ENCODE measurements at places on chromosomes 11 and 22.

- DNase-seq, result no peak
Measured at GRCh38 chr11:25816411-25816810, 515.5 kb upstream of the ANO3 start.

GRCh38 chr11:102112509-102112821, 2.2 kb downstream of the YAP1 start:
- DNase-seq, result no peak

DNA sequence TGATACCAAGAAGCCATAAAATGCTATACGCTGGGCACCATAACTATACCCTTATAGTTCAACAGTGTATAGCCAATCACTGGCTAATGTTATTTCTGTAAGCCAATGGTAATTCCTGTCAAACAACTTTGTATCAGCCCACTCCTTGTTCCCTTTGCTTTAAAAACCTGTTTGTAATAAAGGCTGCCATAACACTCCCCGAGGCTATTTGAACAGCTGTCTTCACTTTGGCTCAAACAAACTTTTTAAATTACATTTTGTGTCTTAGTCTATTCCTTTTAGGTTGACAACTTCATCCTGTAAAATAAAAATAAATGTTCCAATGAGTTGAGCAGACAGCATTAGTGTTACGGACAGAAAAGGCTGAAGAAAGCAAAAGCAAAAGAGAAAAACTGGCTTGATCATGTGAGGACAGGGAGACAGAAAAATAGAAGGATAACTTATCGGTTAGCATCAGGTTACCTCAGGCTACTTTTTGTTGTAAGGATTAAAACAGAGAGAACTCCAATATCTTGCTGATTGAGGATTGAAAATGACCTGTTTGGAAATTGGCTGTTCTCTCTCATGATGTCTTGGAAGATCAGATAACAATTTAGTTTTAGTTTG, 95.0 kb downstream of the AASDHPPT start:
- DNase-seq, result no peak

DNA sequence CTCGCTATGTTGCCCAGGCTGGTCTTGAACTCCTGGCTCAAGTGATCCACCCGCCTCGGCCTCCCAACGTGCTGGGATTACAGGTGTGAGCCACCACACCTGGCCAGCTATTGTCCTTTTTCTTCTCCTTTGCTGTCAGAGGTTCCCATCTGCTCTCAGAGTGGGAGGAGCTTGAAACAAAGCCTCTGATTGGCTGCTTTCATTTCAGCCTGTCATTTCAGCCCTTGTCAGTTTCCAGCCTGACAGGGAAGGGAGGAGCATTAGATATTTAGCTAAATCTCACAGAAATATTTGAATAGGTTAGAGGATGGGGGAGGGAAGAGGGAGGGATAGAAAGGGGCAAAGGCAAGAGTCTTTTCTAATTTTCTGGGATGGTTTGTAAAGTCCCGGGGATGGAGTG, 8.7 kb downstream of the SLC22A6 start:
- no peak for DNase-seq

GRCh38 chr11:121802542-121802941, 313.5 kb downstream of the BLID start:
- DNase-seq, result no peak

DNA sequence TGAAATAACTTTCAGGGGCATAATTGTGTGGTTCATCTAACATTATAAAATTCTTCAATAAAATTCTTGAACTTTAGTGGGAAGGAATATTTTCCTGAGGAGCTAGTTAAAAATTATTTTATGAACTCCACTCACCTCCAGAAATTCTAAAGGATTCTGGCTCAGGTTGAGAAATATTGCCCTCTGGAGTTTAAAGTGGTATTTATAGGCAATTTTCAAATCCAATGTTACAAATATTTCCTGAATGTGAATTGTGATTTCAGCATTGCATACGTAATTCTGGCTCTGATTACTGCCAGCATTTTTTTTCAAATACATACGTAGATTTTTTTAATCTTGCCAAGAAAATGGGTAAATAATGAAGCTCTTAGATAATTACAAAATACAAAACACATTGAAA, 598.2 kb upstream of the ANO3 start:
- DNase-seq, result no peak

GRCh38 chr22:44543781-44544477, 45.9 kb upstream of the RTL6 start:
- DNase-seq, result no peak

DNA sequence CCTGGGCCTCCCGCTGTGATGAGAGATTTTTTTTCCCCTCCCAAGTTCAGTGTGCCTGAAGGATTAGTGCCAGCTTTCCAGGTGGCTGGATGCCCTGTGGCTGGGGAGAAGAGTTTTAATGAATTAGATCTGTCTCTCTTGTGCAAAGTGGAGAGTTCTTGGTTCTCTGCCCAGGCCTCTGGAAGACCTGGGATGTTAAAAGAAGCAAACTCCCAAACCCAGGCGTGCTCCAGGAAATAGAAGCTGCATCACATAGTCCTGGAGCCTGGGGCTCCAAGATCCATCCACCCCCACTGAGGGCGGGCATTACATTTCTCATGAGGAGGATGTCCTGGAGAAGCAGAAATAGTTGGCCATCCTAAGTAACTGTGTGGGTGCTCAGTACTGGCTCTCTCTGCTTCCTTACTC, 30.6 kb downstream of the SDHAF2 start:
- no peak for DNase-seq

DNA sequence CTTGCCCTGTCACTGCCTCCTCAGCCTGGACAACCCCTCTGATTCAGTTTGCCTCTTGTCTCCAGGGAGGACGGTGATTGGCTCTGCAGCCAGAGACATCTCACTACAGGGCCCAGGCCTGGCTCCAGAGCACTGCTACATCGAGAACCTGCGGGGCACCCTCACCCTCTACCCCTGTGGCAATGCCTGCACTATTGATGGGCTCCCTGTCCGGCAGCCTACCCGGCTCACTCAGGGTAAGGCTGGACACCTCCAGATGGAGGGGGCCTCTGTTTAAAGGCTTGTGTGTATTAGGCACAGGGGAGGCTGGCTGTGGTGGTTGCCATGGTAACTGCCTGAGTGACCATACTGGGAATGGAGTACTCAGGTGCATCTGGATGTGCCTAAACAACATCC, 8.6 kb downstream of the PHLDB1 start:
- no peak for DNase-seq

GRCh38 chr11:8732748-8733241, 50.2 kb downstream of the RPL27A start:
- no peak for DNase-seq

DNA sequence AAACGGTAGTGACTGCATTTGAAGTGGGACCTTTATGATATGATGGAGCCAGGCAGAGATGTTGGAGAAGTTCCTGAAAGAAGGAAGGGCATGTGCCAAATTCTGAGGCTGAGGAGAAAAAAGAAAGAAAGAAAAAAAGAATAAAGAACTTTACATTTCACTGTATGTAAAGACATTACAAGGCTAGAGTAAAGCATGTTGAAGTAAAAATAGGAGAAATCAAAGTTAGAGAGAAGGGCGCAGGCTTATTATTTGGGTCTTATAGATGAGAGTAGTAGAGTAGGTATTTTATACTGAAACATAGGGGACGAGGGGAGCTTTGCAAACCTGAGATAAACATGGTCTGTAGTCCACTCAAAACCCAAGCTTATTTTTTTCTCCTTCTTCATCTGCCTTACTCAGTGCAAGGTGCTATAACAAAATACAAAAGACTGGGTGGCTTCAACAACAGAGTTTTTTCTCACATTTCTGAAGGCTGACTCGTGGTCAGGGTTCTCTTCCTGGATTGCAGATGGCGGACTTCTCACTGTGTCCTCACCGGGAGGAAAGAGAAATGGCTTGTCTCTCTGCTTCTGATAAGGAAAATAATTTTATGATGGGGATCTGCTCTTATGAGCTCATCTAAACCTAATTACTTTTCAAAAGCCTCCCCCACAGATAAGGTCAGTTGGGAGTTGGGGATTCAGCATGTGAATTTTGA, 2.7 kb downstream of the HBG1 start:
- no peak for DNase-seq

GRCh38 chr22:29798801-29799200, 31.6 kb downstream of the UQCR10 start:
- no peak for DNase-seq

- DNase-seq, result no peak
Measured at GRCh38 chr11:58632510-58632909, 10.0 kb downstream of the CNTF start.

DNA sequence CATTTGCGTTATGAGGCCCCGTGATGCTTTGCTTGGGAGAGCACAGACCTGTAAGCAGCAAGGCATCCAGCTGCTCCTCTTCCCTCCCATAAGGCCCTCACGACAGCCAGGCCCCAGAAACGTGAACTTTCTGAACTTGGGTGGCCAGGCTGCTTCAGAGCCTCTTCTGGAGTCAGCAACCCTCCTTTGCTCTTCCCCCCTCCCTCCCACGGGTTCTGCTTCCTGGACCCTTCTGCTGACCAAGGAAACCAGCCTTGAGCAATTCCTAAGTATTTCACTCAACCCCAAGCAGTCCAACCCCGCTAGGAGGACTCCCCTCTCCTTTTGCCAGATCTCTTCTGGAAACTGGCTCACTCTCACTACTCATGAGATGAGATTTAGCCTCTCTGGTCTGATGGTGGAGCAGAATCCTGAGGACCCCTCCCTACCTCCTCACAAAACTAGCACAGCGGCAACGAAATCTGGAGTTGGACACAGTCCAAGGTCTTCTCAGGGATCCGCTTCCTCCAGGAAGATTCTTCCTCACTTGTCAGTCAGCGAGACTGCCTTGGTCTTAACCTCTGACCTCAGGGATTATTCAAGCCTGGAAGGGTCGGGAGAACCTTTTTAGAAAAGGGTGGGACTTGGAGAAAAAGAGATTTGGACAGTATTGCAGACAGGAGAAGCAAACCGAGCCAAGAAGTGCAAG, 86.2 kb downstream of the UBASH3B start:
- DNase-seq, result no peak

- no peak for DNase-seq
Measured at GRCh38 chr22:27681037-27681436, 120.5 kb downstream of the MN1 start.
